Endodermal cell (in vitro differentiated cells): ENCODE measurements at places on chromosomes 1 and 21. TPM values are rescaled to one million over a fixed set of nuclear protein-coding genes. Genes with fewer than 3 reads are reported as not detected.
A peak's percentile ranks its signal among the peaks of the same experiment; 100 is the strongest.

- no peaks in the 10 kb centered on the region for H3K27me3 ChIP-seq
- no peak overlapping the region for H3K27ac ChIP-seq
- H3K36me3 ChIP-seq: peaks cover 4% of the 10 kb centered on the region
- H3K4me3 ChIP-seq: peak overlapping the region; percentile 56
Observed at GRCh38 chr1:212814537-212815334, 23.0 kb downstream of the TATDN3 start.

- H3K36me3 ChIP-seq: peaks cover 38% of the 10 kb centered on the region
- H3K27ac ChIP-seq: peak overlapping the region; percentile 16
- peak overlapping the region; percentile 32 for H3K4me3 ChIP-seq
- no peaks in the 10 kb centered on the region for H3K27me3 ChIP-seq
- no peak for DNase-seq
Observed at GRCh38 chr1:51963592-51964308, 26.8 kb downstream of the RAB3B start.

DNA sequence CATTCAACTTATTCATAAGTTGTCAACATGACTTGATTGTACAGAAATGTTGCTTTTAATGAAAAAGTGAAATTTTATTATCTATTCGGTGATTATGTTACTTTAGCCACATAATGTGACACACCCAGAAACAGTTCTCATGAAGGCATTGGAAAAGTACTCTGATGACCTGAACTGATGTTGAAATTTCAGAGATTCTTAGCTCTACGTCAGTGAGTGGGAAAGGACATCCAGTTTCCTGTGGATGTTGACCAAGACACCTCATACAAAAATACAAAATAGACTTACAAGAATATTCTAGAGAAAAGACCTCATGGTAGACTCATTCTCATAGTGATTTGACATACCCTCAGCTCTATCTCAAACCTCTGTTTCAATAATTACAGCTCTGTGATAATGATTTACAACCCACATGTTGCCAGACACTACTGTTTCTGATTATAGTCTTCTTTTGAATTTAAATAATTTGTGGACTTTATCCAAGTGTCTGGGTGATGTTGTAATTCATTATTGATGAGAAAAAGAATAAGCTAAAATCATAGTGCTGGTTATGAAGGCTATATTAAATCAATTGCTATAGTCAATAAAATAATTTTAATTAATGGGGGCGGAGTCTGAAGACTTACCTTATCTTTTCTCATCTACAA, 37.3 kb downstream of the KCNK2 start:
- DNase-seq: no peak
- no peaks in the 10 kb centered on the region for H3K36me3 ChIP-seq
- H3K4me3 ChIP-seq: no peak overlapping the region
- H3K27ac ChIP-seq: no peak overlapping the region
- H3K4me1 ChIP-seq: no peaks in the 10 kb centered on the region

GRCh38 chr1:89527256-89527655, 2.6 kb downstream of the LRRC8B start:
- peak overlapping the region; percentile 51 for H3K27ac ChIP-seq
- DNase-seq: no peak
- peak overlapping the region; percentile 96 for H3K4me3 ChIP-seq
- H3K36me3 ChIP-seq: peaks cover 22% of the 10 kb centered on the region
- no peaks in the 10 kb centered on the region for H3K27me3 ChIP-seq

DNA sequence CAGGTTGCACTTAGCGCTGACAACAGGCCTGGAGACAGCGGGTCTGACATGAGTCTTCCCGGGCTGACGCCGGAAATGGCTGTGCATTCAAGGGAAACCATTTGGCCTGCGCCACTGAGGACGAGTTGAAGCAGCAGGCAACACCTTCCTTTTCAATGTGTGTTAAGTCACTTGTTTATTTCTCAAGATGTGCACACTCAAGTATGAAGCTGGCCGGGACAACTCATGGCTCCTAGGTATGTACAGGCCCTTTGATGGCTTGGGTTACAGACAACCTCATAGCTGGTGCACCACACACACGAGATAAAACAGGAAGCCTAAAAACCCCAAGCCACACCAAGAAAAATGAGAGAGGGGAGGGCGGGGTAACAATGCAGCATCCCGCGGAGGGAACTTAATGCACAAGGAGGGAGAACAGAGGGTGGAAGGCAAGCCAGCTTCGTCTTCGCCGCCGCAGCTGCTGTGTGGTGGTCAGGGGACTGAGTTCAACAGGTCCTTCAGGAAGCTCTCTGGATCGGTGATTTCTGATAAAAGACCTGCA, 118.0 kb upstream of the IFFO2 start:
- H3K4me1 ChIP-seq: no peaks in the 10 kb centered on the region
- no peaks in the 10 kb centered on the region for H3K27me3 ChIP-seq

DNA sequence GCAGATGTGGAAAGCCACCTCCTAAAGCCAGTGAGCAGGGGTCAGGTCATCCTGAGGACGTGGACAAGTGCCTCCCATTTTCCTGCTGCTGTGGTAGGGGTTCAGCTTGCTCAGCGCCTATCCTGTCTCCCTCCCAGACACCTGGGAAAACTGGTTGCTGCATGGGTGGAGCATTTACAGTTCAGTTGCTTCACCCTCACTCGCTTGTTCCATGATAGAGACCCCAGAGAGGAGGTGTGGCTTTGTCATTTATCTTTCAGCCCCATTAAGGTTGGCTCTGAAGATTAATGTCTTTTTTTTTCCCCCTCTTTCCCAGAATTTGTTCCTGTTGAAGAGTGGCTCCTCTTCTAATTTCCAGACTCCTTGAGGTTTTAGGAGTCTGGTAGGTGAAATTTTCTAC, 9.2 kb downstream of the VANGL1 start:
- peaks cover 24% of the 10 kb centered on the region for H3K4me1 ChIP-seq
- peak overlapping the region; percentile 67 for H3K4me3 ChIP-seq
- H3K36me3 ChIP-seq: peaks cover 48% of the 10 kb centered on the region
- DNase-seq: peak; percentile 73
- H3K27ac ChIP-seq: no peak overlapping the region

DNA sequence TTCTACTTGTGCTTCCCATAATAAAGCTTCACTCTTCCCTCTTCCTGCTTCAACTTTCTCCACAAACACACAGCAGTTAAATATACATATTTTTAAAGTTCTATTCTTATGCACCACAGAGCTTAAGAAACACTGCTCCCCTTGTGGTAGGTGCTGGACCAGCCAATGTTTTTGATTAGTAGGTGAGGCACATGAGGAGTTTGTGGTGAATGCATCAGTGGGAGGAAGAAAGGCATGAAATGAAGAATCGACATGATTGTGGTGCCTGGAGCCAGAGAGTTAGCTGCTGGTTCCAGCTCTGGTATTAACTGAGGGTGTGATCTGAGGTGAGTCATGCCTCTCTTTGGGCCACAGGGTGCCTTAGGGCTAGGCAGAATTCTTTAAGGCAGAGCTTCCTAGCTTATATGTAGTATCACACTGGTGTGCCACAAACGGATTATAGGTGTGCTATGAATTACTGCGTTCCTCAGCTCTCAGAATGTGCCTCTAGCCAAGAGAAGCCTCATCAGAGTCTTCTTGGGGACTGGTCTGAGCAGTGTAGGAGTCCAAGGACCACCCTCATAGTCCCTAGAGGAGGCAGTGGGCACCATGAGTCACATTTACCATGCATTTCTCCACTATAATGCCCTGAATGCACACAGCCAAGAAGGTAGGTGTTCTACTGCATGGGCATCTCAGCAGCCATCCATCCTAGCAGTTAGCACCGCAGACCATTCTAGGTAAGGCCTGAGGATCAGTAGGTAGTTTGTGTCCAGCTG, 97.4 kb upstream of the SGIP1 start:
- H3K4me1 ChIP-seq: no peaks in the 10 kb centered on the region
- no peaks in the 10 kb centered on the region for H3K36me3 ChIP-seq
- H3K27ac ChIP-seq: no peak overlapping the region
- no peaks in the 10 kb centered on the region for H3K27me3 ChIP-seq
- DNase-seq: peak; percentile 54

Gene RHD
- not detected in 3 replicates for total RNA-seq

Gene FCN3
- total RNA-seq: 0.53 to 2.3 TPM in 2 of 3 replicates, not detected in the other

DNA sequence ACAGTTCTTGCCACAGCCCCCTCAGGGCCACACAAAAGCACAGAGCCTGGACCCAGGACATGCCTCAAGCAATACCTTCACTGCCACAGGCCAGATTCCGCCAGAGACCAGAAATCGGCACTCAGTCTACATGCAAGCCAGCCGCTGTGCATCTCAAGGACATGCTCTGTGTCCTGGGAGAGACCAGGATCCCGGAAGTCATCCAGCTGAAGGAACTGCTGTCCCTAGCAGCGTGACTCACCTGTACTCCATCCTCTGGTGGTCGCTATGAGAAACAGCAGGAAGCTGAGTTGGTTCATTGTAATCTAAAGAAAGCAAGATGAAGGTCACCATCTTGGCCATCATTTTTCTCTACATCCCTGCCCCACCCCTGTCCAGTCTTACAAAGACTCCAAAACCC, 401 bp downstream of the ITLN1 start:
- no peaks in the 10 kb centered on the region for H3K27me3 ChIP-seq
- H3K4me1 ChIP-seq: no peaks in the 10 kb centered on the region
- peak; percentile 71 for DNase-seq
- H3K4me3 ChIP-seq: no peak overlapping the region
- H3K27ac ChIP-seq: no peak overlapping the region
- H3K36me3 ChIP-seq: no peaks in the 10 kb centered on the region

- no peak overlapping the region for H3K27ac ChIP-seq
- H3K4me1 ChIP-seq: peaks cover 19% of the 10 kb centered on the region
Observed at GRCh38 chr1:26094076-26094669, 17.5 kb upstream of the PDIK1L start.

- DNase-seq: no peak
- peaks cover 45% of the 10 kb centered on the region for H3K36me3 ChIP-seq
- H3K27ac ChIP-seq: peak overlapping the region; percentile 28
- peaks cover 11% of the 10 kb centered on the region for H3K4me1 ChIP-seq
Observed at GRCh38 chr1:212612041-212612961, 3.7 kb downstream of the ATF3 start.

GRCh38 chr1:61851849-61852669, 109.8 kb downstream of the PATJ start:
- no peaks in the 10 kb centered on the region for H3K4me1 ChIP-seq
- H3K36me3 ChIP-seq: peaks cover 8% of the 10 kb centered on the region
- no peak overlapping the region for H3K4me3 ChIP-seq
- no peak overlapping the region for H3K27ac ChIP-seq
- DNase-seq: no peak

GRCh38 chr1:6850537-6850936, 65.3 kb downstream of the CAMTA1 start:
- DNase-seq: no peak
- H3K27me3 ChIP-seq: no peaks in the 10 kb centered on the region
- no peak overlapping the region for H3K4me3 ChIP-seq
- H3K4me1 ChIP-seq: no peaks in the 10 kb centered on the region
- no peak overlapping the region for H3K27ac ChIP-seq
- peaks cover 21% of the 10 kb centered on the region for H3K36me3 ChIP-seq

GRCh38 chr1:176178316-176178715, 28.8 kb downstream of the COP1 start:
- no peaks in the 10 kb centered on the region for H3K4me1 ChIP-seq
- no peak overlapping the region for H3K27ac ChIP-seq
- H3K36me3 ChIP-seq: peaks cover 59% of the 10 kb centered on the region
- DNase-seq: no peak
- no peaks in the 10 kb centered on the region for H3K27me3 ChIP-seq
- no peak overlapping the region for H3K4me3 ChIP-seq

Gene DCDC2B
- total RNA-seq: not detected in 2 replicates

Gene SLC6A17
- not detected in 3 replicates for total RNA-seq

DNA sequence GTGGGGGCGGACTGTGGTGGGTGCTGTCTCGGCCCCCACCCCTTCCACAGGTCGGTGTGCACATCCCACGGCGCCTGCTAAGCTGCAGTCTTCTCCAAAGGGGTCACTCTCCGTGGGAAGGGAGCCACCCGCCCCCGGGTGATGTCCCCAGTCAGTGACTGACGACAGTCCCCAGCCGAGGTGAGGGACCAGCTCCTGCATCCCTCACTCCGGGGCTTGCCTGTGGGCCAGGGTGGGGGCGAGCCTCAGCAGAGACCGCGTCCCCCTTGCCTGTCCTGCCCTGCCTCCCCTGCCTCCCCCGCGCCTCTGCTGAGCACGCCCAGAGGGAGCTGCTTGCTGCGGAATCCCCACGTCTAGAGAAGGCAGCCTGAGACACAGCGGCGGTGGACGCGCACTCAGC, 35.9 kb upstream of the PDE9A start:
- no peak overlapping the region for H3K27ac ChIP-seq
- DNase-seq: no peak
- H3K27me3 ChIP-seq: peaks cover under 1% of the 10 kb centered on the region
- H3K4me3 ChIP-seq: no peak overlapping the region

- H3K27ac ChIP-seq: no peak overlapping the region
- H3K4me3 ChIP-seq: no peak overlapping the region
- H3K36me3 ChIP-seq: peaks cover 25% of the 10 kb centered on the region
- no peak for DNase-seq
- H3K4me1 ChIP-seq: no peaks in the 10 kb centered on the region
- H3K27me3 ChIP-seq: no peaks in the 10 kb centered on the region
Observed at GRCh38 chr1:67018574-67018973, 35.4 kb downstream of the SLC35D1 start.

Gene HES4
- total RNA-seq: 19.7 and 23.0 TPM in 2 replicates
